T-helper 9 cell (primary cell): ENCODE measurements at places on chromosomes 16 and 17.
A peak's percentile ranks its signal among the peaks of the same experiment; 100 is the strongest.

- DNase-seq = no peak
These were observed 20.0 kb downstream of the TEKT1 start for GRCh38 chr17:6811510-6811909.

DNA sequence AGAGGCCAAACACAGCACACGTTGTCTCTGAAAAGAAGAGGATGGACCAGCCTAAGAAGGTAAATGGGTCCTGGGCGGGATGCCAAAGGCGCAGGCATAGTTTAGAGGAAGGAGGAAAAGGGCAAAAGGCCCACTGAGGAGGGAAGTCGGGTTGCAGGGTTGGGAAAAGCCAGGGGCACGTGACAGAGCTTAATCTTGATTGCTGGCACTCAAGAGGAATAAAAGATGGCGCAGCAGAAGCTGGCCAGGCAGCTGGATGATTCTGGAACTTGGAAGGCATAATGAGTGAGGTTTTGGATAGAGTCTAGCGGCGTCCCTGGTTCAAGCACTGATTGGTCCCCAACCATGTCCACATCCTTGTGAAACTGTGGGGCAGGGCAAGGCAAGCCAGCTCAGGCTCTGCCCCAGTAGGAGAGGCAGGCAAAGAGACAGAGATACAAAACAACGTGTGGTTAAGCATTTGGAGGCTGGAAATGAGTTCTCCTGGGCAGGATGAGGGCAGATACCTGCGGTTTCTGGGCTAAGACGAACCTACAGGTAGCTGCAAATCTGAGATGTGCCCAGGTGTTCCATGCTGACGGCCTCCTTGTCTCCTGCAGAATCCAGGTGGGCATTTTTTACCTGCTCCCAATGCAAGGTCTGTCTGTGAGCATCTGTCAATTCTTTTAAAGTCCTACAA is 52.7 kb upstream of the CIBAR2 start:
- no peak for DNase-seq

GRCh38 chr17:31596382-31597323 is 205.2 kb downstream of the RAB11FIP4 start:
- DNase-seq = no peak

DNA sequence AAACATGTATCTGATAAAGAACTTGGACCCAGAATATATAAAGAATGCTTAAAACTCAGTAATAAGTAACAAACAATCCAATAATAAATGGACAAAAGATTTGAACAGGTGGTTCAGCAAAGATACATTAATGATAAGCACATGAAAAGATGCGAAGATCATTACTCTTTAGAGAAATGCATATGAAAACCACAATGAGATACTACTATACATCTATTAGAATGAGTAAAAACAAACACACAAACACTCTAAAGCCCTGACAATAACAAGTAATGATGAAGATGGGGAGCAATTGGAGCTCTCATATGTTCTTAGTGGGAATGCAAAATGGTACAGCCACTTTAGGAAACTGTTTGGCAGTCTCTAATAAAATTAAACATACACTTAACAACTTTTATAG is 29.1 kb downstream of the OSBPL7 start:
- DNase-seq = no peak

DNA sequence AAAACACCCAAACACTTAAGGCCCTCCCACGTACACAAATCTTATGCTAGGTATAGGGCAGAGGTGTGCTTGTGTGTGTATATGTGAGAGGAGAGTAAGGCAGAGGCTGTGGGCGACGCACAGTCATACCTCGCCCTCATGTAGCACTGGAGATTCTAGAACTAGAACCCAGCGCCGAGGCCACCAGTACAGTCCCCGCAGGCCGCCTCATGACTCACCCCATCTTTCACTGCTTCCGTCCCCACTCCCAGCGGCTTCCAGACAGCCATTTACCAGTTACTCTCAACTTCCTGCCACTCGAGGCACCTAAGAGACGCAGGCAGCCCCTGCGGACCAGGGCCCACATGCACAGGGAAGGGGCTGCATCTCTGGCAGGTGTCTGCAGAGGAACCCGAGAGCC is 23.2 kb upstream of the CYTH1 start:
- DNase-seq = peak; percentile 73

- DNase-seq = no peak
These were observed 3.1 kb upstream of the FAM117A start for GRCh38 chr17:49766918-49767530.

DNA sequence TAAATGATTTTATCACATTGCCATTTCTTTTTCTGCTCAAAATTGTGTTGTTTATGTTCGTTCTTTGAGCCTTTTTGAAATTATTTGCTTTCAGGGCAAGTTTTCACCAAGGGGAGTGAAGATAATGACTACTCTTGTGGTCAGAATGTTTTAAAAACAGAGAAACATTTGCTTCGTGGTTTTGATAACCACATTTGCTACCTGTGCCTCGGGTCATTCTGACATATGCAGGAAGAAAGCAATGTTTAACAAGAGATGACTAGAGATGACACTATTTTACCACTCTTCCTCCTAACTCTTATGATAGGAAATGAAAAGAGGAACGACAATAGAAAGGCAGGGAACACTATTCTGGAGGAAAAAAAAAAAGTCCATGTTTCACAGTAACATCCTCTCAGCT is 1496.5 kb upstream of the GOT2 start:
- DNase-seq = no peak

GRCh38 chr16:5468488-5468887 is 370.9 kb upstream of the EEF2KMT start:
- DNase-seq = no peak

- DNase-seq = no peak
These were observed 332.7 kb upstream of the HSBP1 start for GRCh38 chr16:83475108-83475507.

DNA sequence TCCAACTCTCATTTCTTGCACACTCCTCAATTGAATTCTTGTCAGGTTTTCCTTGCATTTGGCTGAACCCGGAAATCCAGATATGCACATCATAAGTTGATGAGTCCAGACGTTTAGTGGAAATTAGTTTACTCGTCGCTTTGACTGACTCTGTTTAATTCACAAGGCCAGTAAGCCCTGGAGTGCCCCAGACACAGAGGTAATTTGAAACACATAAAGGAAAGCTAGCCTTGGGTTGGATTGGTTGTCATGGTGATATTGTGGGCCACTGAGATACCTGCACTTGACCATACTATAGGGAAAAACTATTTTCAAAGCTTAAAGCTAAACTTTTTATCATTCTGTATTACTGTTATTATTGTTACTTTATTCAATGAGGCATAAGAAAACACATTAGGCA is 178.3 kb upstream of the CA10 start:
- no peak for DNase-seq

DNA sequence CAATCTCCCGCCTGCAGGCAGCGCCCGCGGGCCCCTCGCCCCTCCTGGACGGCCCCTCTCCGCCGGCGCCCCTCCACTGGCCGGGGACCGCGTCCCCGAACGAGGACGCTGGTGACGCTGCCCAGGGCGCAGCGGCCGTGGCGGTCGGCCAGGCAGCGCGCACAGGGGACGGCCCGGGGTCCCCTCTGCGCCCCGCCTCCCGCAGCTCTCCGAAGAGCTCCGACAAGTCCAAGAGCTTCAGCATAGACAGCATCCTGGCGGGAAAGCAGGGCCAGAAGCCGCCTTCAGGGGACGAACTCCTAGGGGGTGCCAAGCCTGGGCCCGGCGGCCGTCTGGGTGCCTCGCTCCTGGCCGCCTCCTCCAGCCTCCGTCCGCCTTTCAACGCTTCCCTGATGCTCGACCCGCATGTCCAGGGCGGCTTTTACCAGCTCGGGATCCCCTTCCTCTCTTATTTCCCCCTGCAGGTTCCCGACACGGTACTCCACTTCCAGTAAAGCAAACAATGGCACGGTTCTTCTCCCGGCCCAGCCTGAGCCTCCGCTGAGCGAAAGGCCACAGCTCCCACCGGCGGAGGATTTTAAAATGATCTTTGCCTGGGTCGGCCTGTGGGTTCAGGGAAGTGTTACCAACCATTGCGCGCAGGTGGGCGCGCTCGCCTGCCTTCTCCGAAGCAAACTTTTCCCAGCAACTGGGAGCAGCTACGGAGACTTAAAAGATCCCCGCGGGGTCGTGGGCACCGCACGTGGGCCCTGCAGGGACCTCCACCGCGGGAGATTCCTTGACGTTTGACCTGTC is 1.1 kb downstream of the FOXL1 start:
- no peak for DNase-seq

DNA sequence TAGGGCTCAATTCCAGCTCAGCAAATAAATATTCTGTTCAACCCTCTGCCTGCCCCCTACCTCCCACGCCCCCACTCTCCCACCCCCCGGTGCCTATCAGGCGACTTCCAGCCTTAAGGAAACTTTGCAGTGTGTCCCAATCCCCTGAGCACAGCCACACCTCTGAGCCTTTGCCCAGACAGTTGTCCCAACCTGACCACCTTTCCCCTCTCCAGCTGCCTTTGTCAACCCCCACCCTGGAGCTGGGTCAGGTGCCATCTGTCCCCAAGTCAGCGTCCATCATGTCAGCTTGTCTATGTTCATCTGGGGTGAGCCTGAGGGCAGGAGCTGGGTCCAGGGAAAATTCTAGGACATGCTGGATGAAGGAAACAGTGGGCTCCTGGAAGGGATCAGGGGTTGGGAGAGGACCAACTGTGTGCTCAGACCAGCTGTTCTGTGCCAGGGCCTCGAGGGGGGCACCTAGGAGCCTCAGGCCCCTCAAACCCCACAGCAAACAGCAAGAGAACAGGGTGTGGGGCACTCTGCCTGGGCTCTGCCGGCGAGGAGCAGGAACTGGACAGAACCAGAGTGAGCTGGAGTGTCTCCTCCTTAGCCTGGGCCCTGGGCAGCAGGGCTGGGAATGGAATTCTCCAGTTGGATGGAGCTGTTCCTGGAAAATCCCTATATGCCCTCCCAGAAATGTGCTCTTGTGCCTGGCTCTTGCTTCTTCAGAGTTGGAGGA is 17.8 kb downstream of the CDH16 start:
- DNase-seq = no peak

- no peak for DNase-seq
These were observed 80.8 kb downstream of the OMG start for GRCh38 chr17:31216031-31216751.

DNA sequence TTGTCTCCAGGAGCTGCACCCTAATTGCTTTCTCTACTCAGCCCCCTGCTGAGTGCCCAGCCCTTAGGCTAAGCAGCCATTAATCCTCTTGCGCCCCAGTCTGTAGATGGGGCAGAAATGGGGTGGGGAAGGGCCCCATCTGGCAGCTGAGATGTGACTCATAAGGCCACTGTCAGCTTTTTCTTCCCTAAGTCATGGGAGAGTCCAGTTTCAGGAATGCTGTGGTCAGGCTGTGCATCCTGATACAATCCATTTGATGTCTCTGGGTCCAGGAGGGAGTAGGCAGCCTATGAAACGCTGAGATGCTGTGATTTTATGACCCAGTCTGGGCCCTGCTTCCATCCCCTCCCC is 12.3 kb downstream of the PLXDC1 start:
- DNase-seq = no peak

DNA sequence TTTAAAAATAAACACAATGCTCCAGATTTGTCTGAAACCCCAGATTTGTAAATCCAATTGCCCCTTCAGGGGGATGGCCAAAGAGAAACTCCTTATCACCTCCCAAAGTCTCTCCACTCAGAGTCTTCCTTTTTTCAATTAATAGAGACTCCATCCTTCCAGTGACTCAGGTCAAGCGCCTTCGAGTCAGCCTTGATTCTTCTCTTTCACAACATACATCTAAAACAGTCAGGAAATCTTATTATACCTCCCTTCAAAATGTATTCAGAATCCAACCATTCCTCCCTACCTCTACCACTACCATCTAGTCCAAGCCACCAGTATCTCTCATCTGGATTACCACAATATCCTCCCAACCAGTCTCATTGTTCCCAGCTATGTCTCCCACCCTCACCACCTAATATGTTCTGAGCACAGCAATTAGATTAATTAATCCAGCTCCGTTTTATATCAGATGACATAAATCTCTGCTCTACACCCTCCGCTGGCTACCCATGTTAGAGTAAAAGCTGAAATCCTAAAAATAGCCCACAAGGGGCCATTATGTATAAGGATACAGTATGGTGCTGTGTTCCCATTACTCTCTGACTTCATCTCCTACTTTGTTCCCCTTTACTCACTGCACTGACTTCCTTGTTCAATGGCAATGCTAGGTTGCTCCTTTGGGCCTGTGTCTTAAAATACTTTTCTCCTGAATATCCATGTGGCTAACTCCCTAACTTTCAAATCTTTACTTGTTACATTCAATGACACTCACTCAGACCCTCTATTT is 11.8 kb downstream of the SIAH1 start:
- DNase-seq = no peak

GRCh38 chr17:39949028-39949427 is 13.8 kb upstream of the GSDMA start:
- no peak for DNase-seq

DNA sequence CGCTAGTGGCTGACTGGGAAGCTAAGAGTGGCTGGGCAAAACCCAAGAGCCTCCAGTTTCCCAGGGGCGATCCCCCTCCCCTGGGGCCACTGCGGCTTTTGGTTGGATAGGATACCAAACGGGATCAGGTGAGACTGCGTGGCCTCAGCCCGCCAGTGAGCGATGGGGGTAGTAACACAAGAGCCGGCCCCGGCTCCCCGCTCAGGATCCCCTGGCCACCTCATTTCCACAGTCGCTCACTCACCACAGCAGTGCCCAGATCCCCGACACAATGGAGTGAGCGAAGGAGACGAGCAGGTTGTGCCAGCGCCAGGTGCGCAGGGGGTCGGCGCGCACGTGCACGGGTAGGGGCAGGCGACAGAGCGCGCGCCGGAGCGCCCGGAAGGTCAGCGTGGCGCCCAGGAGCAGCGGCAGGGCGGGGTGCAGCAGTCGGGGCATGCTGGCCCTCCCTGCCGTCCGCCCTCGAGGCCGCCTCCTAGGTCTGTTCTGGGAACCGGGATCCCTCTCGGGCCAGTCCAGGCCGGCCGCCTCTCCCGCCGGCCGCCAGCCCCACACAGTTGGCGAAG is 290 bp downstream of the TLCD1 start:
- DNase-seq = no peak

DNA sequence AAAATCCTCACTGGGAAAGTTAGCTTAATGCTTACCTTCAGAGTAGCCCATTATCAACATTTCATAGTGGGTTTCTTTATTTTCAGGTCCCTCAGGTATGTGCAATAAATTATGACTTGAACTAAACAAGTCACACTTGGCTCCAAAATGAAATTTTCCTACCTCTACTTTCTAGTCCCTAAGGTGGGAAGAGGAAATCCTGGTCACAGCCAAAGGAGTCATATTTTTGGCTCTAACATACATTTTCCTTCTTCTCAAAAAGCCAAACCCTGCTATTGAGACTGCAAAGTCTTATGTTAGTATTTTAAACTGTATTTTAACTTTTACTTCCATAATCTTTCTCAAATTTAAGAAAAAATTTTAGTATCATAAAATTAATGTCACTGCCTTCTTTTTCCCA is 128.9 kb downstream of the BRIP1 start:
- DNase-seq = no peak

GRCh38 chr16:86317813-86318650 is 192.3 kb upstream of the FOXF1 start:
- DNase-seq = no peak
